Sigmoid colon (tissue), 7 donors: ENCODE measurements at places on chromosomes 1 and 21. TPM values are rescaled to one million over a fixed set of nuclear protein-coding genes. Genes with fewer than 3 reads are reported as not detected.

GRCh38 chr1:227910511-227911153 lies 37.1 kb downstream of the WNT9A start:
- H3K4me1 ChIP-seq = no peaks in the 10 kb centered on the region
- no peak overlapping the region for H3K4me3 ChIP-seq
- H3K36me3 ChIP-seq = no peaks in the 10 kb centered on the region
- no peak overlapping the region for H3K27ac ChIP-seq

XPR1 gene
- total RNA-seq = 18.8 TPM

ITGB2 gene
- 41.0 TPM for total RNA-seq

IL19 gene
- total RNA-seq = not detected

RSPH1 gene
- 1.2 TPM for total RNA-seq

PRAMEF20 gene
- total RNA-seq = not detected

TRIM45 gene
- total RNA-seq = 2.3 TPM

KDF1 gene
- not detected for total RNA-seq

IL20 gene
- not detected for total RNA-seq

ASCL5 gene
- not detected for total RNA-seq

DNA sequence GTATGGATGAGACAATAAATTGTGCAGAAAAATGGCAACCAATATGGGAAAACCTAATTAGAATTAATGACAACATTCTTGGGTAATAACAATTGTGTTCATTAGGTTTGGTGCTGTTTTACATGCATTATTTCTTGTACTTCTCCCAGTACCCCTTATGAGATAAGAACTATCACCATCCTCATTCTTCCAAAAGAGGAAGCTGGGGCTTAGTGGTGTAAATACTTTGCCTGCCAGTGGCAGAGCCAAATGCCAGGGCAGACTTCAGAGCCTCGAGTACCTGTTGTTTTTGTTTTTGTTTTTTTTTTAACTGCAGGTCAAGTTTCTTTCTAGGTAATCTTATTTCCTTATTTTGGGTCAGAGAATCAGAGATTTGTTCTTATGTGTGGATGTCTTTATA lies 206.4 kb downstream of the RHOU start:
- no peak overlapping the region for H3K4me3 ChIP-seq
- no peaks in the 10 kb centered on the region for H3K27me3 ChIP-seq
- no peaks in the 10 kb centered on the region for H3K36me3 ChIP-seq
- no peak overlapping the region for H3K27ac ChIP-seq
- no peak for DNase-seq
- H3K4me1 ChIP-seq = peaks cover 10% of the 10 kb centered on the region

DNA sequence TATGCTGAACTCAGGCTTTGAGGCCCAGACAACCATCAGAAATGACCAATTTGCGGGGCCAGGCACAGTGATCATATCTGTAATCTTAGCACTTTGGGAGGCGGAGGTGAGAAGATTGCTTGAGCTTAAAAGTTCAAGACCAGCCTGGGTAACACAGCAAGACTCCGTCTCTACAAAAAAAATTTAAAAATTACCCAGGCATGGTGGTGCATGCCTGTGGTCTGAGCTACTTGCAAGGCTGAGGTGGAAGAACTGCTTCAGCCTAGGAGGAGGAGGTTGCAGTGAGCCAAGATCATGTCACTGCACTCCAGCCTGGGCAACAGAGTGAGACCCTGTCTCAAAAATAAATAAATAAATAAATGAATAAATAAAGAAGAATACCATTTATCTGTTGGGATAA lies 156.5 kb downstream of the EIF4G3 start:
- no peaks in the 10 kb centered on the region for H3K36me3 ChIP-seq
- DNase-seq = no peak
- peaks cover 44% of the 10 kb centered on the region for H3K4me1 ChIP-seq
- no peak overlapping the region for H3K27ac ChIP-seq

- peaks cover 15% of the 10 kb centered on the region for H3K4me1 ChIP-seq
- no peaks in the 10 kb centered on the region for H3K27me3 ChIP-seq
- H3K27ac ChIP-seq = no peak overlapping the region
- no peaks in the 10 kb centered on the region for H3K36me3 ChIP-seq
- no peak for DNase-seq
Observed at GRCh38 chr1:44326024-44326701, 28.9 kb downstream of the ERI3 start.

DNA sequence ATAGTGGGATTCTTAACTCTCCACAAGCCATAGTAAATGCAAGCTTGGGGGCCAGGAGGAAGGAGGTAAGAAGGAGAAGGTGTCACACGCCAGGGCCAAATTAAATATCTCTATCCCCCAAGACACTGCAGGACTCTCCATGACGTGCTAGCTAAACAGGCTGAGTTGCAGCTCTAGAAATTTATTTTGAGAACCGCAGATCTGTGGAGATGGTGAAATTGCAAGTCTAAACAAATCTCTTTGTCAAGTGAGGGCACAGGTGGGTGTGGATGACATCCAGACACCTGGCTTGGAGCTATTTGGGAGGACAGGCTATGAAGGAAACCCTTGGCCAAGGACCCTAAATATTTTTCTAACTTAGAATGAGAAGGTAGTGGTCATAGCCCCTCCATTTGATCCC lies 39.5 kb upstream of the USP1 start:
- no peaks in the 10 kb centered on the region for H3K36me3 ChIP-seq
- H3K27me3 ChIP-seq = no peaks in the 10 kb centered on the region
- no peaks in the 10 kb centered on the region for H3K4me1 ChIP-seq
- H3K27ac ChIP-seq = no peak overlapping the region

DNA sequence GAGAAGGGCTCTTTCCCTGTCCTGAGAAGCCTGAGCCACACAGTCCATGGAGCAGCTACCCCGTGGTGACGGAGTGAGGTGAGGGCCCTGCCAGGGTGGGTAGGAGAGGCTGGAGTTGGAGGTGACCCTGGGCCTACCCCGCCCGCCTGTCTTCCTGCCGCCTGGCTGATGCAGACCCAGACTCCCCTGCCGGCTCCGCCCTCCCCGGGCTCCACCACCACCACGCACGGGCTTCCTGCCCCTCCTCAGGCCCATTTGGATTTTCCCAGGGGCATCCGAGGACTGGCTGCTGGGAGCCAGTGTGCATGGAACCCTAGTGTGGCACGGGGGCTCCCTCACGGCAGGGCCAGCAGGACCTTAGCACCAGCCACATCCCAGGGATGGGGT lies 32.5 kb downstream of the PODN start:
- H3K4me3 ChIP-seq = no peak overlapping the region
- H3K36me3 ChIP-seq = no peaks in the 10 kb centered on the region
- no peak for DNase-seq

DNA sequence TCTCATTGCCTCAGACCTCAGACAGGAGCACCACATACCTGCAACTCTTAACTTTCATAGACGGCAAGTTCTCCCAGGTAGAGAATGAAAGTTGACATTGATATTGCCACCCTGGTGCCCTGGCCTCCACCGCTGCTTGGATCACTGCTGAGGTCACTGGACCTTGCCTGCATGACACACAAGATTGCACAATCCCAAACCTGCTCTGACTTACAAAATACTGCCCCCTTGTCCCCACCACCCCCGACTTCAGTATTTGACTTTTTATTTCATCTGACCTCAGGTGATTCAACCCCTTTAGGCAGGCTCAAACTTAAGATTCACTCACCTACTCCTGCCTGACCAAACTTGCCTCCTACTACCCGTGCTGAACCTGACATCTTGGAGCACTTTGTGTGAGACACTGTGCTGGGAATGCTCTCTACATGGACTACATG lies 43.1 kb upstream of the S1PR1 start:
- DNase-seq = no peak
- no peak overlapping the region for H3K27ac ChIP-seq
- H3K4me3 ChIP-seq = no peak overlapping the region
- no peaks in the 10 kb centered on the region for H3K4me1 ChIP-seq
- H3K27me3 ChIP-seq = no peaks in the 10 kb centered on the region

DNA sequence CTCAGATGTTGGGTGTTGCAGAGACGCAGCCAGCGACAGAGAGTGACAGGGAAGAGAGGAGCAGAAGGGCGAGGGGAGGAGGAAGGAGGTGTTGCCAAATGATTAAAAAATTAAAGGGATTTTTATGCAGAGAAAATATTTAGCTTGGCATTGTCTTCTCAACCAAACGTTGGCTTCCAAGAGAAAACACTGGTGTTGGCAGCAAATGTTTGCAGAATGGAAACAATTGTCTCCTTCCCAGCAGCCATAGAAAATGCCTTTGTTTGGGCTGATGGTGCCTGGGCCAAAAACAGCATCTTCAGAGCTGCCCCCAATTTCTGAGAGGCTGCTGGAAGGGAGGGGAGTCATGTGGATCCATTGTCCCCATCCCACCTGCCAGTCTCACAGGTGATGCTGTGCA lies 29.7 kb upstream of the GRIK3 start:
- H3K36me3 ChIP-seq = no peaks in the 10 kb centered on the region
- no peaks in the 10 kb centered on the region for H3K4me1 ChIP-seq
- H3K27me3 ChIP-seq = no peaks in the 10 kb centered on the region
- no peak for DNase-seq
- no peak overlapping the region for H3K4me3 ChIP-seq

- no peak overlapping the region for H3K4me3 ChIP-seq
- no peak overlapping the region for H3K27ac ChIP-seq
- H3K36me3 ChIP-seq = no peaks in the 10 kb centered on the region
- no peaks in the 10 kb centered on the region for H3K4me1 ChIP-seq
- no peak for DNase-seq
Observed at GRCh38 chr1:71339238-71339637, 258.4 kb upstream of the ZRANB2 start.

DNA sequence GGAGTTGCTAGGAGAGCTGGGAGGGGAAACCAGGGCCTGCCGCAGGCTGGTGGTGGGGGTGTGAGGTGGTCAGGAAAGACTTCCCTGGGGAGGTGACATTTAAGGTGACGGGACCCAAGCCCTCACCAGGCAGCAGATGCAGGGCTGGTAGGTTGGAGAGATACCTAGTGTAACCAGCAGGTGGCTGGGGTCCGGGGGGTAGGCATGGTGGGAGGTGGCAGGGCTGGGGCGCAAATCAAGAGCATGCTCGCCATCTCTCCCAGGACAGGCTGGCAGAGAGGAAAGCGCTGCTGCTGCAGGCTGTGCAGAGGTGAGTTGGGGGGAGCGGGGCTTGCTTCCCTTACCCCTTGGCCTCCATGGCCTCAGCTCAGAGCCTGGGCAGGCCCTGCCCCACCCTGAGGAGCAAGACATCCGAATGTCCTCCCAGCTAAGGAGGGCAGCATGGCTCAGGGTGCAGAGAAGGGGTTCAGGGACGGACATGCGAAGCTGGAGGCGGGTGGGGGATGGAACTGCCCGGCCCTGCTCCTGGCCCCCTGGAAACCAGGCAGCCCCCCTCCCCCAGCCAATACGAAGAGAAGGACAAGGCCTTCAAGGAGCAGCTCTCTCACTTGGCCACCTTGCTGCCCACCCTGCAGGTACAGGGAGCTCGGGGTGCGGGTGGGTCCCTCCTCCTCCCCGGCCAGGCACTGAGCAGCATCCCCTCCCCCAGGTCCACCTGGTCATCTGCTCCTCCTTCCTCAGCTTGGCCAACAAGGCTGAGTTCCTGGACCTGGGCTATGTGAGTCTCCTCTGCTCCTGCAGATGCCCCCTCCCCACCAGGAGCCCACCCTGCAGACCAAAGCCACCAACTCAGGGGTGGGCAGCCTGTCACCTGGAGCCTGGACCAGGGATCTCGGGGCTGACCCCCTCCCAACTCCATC lies 4.0 kb downstream of the RNF207 start:
- peak overlapping the region; percentile 41 for H3K4me3 ChIP-seq
- H3K4me1 ChIP-seq = no peaks in the 10 kb centered on the region
- peaks cover 8% of the 10 kb centered on the region for H3K36me3 ChIP-seq
- no peak for DNase-seq
- H3K27ac ChIP-seq = no peak overlapping the region

GRCh38 chr21:35641271-35642016 lies 418.9 kb downstream of the SETD4 start:
- no peaks in the 10 kb centered on the region for H3K4me1 ChIP-seq
- no peak overlapping the region for H3K27ac ChIP-seq
- no peak overlapping the region for H3K4me3 ChIP-seq

DNA sequence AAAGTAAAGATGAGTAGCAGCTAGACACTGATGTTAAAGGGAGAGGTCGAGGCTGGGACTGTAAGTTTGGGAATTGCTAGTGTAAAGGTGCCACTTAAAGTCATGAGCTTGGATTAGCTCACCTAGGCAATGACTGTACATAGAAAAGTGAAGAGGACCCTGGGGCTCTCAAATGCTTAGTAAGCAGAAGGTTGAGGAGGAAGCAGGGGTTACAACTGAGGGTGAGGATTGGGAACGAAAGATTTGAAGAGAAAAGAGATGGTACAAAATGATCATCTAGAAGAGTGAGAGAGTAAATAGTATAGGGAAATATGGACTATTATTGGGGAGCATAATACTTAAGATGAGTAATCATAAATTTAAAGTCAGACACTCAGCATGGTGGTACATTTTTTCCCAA lies 63.1 kb upstream of the TNFSF4 start:
- H3K4me3 ChIP-seq = no peak overlapping the region
- no peaks in the 10 kb centered on the region for H3K36me3 ChIP-seq
- no peaks in the 10 kb centered on the region for H3K27me3 ChIP-seq
- no peak for DNase-seq
- no peak overlapping the region for H3K27ac ChIP-seq

DNA sequence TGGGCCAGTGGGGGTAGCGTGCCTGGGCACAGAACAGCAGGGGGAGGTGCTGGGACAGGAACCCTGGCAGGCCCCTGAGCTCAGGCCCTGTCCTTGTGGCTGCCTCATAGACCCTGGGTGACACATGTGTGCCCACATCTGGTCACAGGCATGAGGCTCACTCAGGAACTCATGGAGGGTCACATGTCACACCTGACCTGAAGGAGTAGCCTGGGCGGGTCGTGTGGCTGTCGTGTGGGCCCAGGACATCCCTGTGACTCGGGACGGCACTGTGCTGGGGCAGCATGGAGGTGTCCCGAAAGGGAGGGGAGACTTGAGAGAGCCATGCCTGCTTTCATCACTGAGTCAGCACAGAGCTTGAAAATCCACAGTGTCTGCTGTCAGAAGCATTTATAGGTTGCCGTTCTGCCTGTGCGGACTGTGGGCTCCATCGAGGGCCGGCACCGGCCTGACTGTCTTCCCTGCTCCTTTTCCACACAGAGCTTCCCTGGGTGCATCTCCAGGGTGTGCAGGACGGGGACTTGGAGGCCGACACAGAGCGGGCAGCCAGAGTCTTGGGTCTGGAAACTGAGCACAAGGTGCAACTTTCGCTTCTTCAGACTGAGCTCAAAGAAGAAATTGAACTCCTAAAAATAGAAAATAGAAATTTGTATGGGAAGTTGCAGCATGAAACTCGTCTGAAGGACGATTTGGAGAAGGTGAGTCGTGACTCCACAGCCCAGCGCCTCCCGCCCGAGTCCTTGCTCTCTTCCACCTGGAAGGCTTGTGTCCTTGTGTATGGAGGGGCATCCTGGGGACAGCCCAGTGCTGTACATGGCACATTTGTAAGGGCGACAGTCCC lies 32.8 kb downstream of the PCNT start:
- H3K4me3 ChIP-seq = no peak overlapping the region
- DNase-seq = no peak
- H3K27ac ChIP-seq = no peak overlapping the region
- no peaks in the 10 kb centered on the region for H3K4me1 ChIP-seq

SUMO3 gene
- total RNA-seq = 56.0 TPM

MIER1 gene
- total RNA-seq = 65.6 TPM

- H3K27ac ChIP-seq = peak overlapping the region; percentile 80
- H3K36me3 ChIP-seq = no peaks in the 10 kb centered on the region
- peak; percentile 65 for DNase-seq
- H3K27me3 ChIP-seq = no peaks in the 10 kb centered on the region
- no peak overlapping the region for H3K4me3 ChIP-seq
Observed at GRCh38 chr1:228276901-228277490, 69.2 kb downstream of the OBSCN start.

CHIA gene
- not detected for total RNA-seq

KCNJ6 gene
- total RNA-seq = under 0.01 TPM

GRCh38 chr1:27526569-27527222 lies 36.7 kb upstream of the WASF2 start:
- no peak for DNase-seq
- H3K27ac ChIP-seq = peak overlapping the region; percentile 96
- H3K27me3 ChIP-seq = no peaks in the 10 kb centered on the region
- no peaks in the 10 kb centered on the region for H3K36me3 ChIP-seq
